ENCODE measurements at places on chromosomes 5 and 9.

GRCh38 chr5:10471677-10472076, 30.0 kb downstream of the ROPN1L start:
- no peak for DNase-seq

GRCh38 chr9:107644733-107645463, 155.3 kb upstream of the KLF4 start:
- DNase-seq = no peak

DNA sequence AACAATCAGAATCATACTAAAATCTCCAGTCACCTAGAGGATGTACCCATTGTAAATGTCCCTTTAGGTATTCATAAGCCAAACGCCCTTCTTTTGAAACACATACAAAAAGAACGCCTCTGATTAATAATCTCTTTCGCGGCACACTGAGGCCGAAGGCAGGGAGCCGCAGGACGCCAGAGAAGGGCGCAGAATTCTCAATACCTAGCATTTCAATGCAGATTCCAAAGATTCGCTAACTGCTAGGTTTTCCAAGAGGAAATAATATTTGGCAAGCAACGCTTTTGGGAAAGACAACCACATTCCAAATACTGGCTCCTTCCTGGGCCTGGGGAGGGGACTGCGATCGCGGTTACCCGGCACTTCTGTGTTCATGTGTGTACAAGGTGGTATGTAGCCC, 203.3 kb downstream of the MEF2C start:
- no peak for DNase-seq

DNA sequence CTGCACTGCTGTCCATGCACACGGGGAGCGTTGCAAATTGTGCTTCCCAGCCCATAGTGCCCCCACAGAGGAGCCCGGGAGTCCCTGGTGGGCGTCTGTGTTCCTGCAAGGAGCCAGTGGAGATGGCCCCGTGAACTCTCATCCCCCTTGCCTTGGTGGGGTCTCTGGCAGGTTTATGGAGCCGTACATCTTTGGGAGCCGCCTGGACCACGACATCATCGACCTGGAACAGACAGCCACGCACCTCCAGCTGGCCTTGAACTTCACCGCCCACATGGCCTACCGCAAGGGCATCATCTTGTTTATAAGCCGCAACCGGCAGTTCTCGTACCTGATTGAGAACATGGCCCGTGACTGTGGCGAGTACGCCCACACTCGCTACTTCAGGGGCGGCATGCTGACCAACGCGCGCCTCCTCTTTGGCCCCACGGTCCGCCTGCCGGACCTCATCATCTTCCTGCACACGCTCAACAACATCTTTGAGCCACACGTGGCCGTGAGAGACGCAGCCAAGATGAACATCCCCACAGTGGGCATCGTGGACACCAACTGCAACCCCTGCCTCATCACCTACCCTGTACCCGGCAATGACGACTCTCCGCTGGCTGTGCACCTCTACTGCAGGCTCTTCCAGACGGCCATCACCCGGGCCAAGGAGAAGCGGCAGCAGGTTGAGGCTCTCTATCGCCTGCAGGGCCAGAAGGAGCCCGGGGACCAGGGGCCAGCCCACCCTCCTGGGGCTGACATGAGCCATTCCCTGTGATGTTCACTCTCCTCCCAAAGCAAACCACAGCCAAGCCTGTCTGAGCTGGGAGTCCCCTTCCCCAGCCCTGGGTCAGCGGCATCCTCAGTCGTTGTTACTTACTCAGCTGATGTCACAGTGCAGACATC, 3.1 kb downstream of the MRPS2 start:
- DNase-seq = no peak

Measured in stimulated activated CD8-positive, alpha-beta memory T cell treated with anti-CD3 and anti-CD28 coated beads, Interleukin-2, amount 100 ng/mL, for 48 hours (primary cell).